ENCODE measurements at places on chromosomes 7 and 10.
A peak's percentile ranks its signal among the peaks of the same experiment; 100 is the strongest.

GRCh38 chr10:121684276-121684675 is 86.0 kb upstream of the FGFR2 start:
- no peak for DNase-seq

DNA sequence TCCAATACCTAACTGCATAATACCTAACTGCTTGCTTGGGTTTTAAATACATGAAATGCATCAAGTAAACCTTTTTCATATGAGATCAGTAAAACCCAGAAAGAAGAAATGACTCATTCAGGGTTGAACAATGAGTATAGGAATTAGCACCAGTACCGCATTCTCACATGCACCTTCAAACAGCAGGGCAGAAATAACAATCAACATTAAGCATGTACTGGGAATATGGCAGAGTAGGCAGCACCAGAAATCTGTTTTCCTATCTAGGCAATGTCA is 850.3 kb upstream of the SORCS1 start:
- no peak for DNase-seq

DNA sequence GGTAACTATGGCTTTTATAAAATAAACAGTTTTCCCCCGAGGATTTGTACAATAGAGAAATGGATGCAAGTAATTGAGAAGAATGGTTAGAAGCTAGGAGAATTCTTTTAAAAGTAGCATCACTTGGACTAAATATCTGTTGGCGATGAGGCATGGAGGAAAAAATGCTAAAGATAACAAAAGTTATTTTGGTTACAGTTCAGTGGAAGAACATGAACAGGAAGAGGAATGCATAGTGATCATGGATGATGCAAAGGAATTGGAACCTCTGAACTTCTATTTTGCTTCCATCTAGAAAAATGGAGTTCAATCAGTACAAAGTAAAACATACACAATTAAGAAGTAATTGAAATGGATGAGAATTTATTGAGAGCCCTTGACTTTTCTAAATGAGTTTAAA is 32.9 kb downstream of the ENTPD1 start:
- no peak for DNase-seq

DNA sequence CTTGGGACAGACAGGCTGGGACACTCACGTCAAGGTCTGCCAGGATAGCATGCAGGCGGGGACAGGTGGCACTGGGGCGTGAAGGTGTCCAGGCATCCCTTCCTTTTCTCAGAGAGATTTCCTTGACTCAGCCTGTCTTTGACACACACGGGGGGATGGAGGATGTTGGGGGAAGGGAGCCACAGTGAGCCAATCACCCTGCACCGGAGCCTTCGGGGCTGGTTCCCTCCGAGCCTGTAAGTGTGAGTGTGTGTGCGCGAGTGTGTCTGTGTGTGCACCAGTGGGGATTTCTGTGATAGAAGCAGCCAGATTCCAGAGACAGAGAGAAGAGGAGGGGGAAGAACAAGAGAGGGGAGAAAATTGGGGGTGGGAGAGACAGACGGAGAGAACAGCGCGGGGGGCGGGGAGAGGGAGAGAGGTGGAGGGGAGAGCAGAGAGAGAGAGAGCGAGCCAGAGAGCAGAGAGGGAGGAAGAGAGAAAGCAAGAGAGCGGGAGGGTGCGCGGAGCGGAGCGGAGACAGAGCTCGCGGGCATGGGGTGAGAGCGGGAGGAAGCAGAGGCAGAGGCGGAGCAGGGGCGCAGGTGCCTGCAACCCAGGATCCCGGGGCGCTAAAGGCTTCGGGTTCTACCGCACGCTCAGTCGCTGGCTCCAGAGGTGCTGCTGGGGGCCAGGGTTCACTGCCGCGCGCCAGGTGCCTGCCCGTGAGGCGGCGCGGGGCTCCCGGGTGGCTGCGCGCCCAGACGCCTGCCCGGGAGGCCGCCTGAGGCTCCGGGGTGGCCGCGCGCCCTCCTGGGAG is 466 bp upstream of the GPR26 start:
- DNase-seq, result no peak

GRCh38 chr7:93115796-93116195 is 2.0 kb downstream of the SAMD9 start:
- DNase-seq, result no peak

DNA sequence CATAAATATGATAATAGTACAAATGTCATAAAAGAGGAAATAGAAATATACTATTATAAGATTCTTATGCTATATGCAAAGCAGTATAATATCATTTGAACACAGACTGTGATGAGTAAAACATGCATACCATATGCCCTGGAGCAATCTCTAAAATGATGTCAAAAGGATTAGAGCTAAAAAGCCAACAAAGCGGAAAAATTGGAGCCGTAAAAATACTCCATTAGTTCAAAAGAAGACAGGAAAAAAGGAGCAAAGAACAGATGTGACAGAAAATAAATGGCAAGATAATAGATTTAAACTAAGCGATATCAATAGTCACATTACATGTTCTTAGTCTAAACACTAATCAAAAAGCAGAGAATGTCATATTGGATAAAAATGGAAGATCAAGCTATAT is 191.0 kb upstream of the PLPP4 start:
- no peak for DNase-seq

DNA sequence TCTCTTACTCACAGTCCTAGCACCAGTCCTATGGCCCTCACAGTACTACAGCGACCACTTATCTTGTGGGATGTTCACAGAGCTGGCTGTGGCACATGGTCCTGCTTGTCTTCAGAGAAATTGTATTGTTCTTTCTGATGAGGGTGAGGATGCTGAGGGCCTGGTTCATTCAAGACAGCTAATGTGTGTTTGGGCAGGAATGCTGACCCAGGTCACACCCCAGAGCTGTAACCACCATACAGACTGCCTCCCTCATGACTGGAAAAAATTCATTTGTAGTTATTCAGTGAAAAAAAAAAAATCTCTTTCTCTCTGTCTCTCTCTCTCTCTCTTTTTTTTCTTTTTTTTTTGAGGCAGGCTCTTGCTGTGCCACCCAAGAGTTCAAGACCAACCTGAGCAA is 83.5 kb downstream of the KLF6 start:
- no peak for DNase-seq

DNA sequence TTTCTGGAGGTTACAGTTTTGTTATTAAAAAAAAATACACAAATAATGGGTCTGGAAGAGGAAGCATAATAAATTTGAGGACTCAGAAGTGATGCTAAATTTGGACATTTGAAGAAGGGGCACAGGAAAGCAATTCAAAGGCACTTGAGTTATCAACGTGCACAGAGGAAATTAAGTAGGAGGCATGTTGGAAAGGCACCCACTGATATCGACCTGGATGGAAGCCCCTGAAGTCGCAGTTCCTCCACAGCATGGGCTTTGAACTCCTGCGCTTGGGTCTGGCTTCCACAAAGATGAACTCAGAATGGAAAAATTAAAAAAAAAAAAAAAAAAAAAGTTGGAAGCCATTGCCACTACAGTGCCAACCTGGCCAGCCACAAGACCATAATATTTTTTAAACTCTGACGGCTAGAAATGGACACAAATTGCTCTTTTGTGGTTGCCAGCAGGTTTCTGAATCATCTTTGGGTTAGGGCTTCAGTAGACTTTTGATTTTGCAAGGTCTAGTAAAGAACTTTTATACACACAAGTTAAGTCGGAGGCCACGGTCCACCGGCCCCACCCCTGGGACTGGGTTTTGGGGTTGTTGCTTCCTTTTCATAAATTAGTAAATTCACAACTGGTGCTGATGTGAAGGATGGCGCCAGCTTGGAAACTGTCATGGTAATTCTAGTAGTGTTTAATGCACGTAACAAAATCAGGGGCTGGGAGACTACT is 21.6 kb downstream of the JCAD start:
- DNase-seq, result no peak

DNA sequence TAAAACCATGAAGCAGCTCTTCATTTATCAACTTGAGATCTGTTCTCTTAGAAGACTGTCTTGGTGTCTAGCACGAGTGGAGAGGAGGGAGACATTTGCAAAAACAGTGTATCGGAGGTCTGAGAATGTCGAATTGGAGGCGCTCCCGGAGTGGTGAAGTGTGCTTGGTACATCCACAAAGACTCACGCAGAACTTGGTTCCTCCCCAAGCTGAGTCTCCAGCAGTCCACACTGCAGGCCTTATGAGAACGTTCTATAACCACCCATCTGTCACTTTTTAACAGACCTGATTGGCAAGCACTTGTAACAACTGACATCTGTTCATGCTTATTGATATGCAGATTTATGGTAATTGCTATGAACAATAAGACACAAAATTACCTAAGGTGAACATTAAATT is 261.6 kb downstream of the CELF2 start:
- DNase-seq, result no peak

DNA sequence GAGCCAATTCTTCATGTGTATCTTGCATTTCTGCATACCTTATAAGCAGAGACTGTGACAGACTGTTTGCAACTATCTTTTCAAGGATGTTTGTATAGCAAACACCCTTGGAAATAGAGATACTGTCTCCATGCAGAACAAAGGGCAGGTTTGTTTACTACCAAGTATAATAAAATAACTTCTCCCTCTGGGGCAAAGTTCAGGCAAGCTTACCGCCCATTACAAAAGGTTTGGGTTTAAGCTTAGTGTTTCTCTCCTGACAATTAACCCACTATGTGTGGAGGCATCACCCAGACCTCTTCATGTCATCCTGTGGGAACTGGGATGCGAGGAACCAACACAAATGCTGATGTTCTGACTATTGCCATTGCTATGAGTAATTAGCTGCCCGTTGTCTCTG is 479.1 kb upstream of the ZMIZ1 start:
- peak; percentile 24 for DNase-seq

DNA sequence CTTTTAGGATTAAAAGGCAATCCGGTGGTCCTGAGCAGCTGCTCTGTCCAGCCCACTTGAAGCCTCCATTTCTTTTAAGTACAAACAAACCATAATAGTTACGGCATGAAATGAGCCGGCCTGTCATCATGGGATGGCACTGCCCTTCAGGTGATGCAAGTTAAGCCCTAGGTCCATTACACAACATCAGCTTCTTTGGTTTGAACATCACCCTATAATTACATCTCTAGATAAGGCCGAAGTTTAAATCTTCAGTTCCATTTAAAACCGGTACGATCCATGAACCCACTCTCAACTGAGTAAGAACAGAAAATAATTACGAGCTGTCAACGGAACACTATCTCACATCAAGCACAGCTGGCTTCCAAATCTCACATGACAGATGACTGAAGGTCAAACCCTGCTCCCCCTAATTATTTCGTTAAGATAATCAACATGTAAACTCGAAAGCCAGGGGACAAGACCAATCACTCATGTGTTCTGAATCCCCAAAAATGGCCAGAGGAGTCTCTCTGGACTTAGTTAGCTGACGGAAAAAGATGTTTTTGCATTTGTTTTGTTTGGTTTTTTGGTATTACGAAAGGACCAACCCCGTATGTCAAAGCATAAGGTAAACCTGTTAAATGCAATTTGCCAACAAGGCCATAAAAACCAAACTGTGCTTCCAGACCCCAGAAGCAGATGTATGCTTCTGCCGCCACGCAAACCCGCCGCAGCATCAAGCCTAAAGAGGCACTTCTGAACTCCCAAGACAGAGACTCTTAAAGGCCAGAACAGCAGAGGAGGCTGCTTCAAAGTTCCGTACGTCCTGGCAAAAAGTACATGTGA is 10.8 kb downstream of the GNA12 start:
- no peak for DNase-seq

DNA sequence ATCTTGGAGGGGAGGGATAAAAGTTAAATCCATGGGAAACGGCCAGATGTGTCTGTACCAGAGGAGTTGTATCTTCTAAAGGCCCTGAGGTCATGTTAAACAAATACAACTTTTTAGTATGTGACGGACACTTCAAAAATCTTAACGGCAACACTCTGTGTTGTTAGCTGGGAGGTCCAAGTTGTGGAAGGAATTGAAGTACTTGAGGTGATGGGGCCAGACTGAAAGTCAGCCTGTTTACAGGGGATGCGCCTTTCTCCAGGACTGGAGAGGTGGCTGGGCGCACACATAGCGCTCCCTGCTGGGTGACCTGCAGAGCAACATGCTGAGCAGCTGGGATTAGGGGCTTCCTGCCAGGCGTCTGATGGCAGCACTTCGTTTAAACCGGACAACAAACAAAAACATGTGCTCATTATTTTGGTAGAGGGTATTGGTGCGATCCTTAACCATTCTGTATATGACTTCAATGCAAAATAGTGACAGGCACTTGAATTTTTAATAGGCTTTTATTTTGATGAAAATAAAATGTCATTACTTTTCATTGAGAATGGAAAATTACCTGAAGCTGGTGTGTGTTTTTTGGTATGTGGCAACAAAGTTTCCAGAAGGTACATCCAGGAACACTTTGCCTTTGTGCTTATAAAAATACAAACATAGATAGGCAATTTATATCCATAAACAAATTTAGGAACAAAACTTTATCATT is 198.2 kb downstream of the MLLT10 start:
- DNase-seq, result no peak

DNA sequence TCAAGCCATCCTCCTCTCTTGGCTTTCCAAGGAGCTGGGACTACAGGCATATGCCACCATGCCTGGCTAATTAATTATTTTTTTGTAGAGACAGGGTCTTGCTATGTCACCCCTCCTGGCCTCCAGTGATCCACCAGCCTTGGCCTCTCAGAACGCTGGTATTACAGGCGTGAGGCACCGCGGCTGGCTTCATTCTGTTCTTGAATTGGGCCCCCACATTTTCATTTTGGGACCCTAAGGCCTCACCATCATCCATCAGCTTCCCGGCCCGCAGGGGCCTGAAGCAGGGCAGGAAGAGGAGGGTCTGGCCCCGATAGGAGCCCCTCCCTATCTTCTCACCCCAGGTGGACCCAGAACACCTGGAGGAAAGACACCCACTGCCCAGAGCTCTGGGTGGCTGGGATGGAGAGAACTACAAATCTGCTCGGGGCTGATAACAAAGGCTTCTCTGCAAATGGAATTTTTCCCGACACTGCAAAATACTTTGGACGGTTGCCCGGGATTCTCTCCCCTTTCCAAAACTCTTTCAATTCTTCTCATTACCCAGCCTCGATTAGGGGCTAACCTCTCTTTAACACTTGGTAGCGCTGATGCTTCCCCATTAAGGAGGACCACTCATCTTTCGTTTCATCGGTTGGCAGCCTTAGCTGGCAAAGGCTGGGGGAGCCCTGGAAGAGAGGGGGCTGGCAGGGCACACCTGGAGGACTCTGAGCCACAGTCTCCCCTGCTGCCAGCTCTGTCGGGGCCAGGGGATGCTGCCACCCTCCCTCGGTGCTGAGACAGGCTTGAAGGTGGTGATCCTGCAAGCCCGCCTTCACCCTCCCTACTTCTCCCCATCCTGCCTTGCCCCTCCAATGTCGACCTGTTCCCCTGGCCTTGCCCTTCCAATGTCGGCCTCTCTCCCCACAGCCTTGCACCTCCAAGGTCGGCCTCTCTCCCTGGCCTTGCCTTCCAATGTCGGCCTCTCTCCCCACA is 81.0 kb upstream of the GNA12 start:
- DNase-seq, result no peak
